ENCODE measurements at places on chromosomes 13 and 19. TPM values are rescaled to one million over a fixed set of nuclear protein-coding genes. Genes with fewer than 3 reads are reported as not detected.

The NR2C2AP gene
- total RNA-seq: 12.9 TPM

The ENOX1 gene
- 2.0 TPM for total RNA-seq

GRCh38 chr13:99731747-99732146, 230.5 kb downstream of the TM9SF2 start:
- no peak for DNase-seq

GRCh38 chr13:28136916-28137315, 1.4 kb upstream of the PAN3 start:
- DNase-seq: no peak

DNA sequence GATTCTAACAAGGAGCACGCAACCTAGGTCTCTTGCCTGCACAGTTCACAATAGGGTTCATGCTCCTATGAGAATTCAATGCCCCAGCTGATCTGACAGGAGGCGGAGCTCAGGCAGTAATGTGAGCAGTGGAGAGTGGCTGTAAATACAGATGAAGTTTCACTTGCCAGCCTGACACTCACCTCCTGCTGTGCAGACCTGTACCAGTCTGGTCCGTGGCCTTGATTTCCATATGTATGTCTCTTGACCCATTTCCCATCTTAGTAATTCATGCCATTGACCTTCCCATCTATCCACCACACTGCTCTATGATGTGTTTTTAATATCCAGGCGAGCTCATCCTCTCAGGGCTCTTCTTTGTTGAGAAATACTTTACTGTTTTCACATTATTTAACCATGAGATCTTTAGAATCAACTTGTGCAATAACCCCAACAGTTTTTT, 95.2 kb downstream of the LRCH1 start:
- peak; percentile 70 for DNase-seq
